ENCODE measurements at places on chromosomes 11 and 22.

DNA sequence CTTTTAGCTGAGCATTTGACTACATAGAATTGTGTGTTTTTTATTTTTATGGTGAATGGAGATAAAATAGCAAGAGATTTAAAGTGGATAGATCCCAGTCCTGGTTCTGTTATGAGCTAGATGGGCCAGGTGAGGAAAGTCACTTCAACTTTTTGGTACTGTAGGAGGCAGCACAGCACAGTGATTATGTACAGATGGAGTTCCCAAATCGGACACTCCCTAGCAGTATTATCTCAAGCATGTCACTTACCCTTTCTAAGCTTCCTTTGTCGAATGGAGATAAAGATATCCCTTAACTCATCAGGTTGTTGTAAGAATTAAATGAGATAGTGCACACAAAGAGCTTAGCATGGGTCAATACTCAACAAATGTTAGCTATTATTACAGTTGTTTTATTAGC lies 5.3 kb downstream of the EXPH5 start:
- DNase-seq, result no peak

DNA sequence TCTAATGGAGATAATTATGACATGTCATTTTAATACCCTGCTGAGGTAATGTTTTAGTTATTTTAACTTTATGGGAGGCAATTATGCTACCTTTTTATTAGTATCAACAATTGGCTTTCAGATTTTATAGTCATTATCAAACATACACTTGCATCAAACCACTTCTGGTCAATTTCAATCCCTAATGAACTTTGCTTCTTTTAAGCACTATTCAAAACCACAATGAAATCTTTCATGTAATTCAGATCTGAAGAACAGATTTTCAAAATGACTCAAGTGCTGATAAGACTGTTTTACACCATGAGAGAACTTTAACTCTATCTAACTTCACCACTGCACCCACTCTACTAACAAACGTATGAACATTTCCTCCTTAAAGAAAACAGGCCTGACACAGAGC lies 25.9 kb upstream of the CCDC34 start:
- no peak for DNase-seq

GRCh38 chr22:35866651-35867050 lies 149.0 kb downstream of the APOL5 start:
- DNase-seq, result no peak

- DNase-seq, result no peak
Observed at GRCh38 chr11:1906181-1906580, 13.3 kb upstream of the TNNT3 start.

GRCh38 chr11:35907648-35908431 lies 36.0 kb upstream of the LDLRAD3 start:
- DNase-seq, result no peak

- no peak for DNase-seq
Observed at GRCh38 chr11:114275280-114275679, 20.9 kb upstream of the NNMT start.

GRCh38 chr11:110428956-110429730 lies 605 bp upstream of the FDX1 start:
- DNase-seq, result no peak

- no peak for DNase-seq
Observed at GRCh38 chr22:27952779-27953178, 33.7 kb upstream of the PITPNB start.

DNA sequence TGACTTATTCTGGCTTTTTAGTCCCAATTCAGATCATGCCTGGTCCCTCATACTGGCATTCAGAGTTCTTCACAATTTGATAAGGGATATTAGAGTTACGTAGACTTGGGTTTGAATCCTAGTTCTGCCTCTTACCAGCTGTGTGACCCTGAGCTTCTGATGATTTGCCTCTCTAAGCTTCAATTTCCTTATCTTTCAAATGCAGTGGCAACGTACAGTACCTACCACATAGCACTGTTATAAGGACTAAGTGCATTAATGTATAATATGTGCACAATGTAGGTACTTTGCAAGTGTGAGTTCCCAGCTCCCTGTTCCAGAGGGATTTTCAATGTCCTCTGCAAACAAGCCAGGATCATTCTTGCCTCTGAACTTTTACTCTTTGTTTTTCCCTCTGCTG lies 7.3 kb downstream of the RHOG start:
- DNase-seq, result no peak

DNA sequence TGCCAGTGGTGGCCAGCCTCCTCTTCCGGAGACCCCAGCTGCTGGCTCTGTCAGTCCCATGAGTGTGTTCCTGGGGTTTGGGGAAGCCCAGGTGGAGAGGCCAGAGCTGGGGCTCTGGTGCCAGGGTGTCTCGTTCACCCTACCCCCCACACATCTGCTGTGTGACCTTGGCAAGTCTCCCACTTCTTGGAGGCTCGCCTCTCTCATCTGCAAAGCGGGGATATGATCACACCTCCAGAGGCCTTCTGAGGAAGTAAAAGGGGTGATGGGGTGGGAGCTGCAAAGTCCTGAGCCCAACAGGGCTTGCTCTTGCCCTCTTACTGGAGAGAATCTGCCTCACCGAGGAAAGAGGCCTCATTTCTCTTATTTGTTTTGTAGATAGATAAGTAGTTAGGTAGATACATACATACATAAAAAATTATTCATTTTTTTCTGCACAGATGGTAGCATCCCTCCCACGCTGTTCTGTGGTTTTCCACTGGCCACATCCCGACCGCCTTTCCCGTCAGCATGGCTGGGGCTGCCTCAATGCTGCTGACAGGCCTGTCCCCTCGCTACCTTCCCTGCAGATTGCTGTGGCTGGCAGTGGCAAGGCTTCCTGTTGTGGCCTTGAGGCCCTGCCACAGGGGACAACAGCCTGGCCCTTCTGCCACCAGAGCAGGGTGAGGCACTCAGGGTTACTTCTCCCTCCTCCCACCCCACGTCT lies 23.9 kb downstream of the MYO7A start:
- DNase-seq, result peak; percentile 55

GRCh38 chr11:80899381-80899780 lies 1458.6 kb upstream of the TENM4 start:
- no peak for DNase-seq

- DNase-seq, result no peak
Observed at GRCh38 chr22:30968015-30968923, at the start of gene MORC2. Gene MORC2 (minus strand): TSS chr22:30968774. CDS start chr22:30967889, 885 bp downstream.

DNA sequence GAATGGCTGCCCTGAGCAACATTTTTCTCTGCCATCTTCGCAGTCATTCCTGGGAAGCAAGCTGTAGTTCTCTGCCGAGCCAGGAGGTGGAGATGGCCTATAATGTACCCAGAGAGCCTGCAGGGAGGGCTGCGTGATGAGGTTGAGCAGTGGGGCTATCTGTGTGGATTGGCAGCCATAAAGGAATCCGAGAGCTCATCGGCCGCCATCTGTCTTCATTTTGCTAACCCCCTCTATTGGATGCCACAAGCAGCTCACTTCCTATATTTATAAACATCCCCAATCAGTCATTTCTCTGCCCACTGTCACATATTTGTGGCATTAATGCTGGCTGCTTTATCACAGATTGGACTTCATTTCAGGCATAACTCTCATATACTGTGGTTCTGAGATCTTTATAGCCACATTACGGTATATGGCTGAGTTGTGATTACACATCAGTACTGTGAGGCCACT lies 209.5 kb downstream of the NTM start:
- DNase-seq, result no peak

DNA sequence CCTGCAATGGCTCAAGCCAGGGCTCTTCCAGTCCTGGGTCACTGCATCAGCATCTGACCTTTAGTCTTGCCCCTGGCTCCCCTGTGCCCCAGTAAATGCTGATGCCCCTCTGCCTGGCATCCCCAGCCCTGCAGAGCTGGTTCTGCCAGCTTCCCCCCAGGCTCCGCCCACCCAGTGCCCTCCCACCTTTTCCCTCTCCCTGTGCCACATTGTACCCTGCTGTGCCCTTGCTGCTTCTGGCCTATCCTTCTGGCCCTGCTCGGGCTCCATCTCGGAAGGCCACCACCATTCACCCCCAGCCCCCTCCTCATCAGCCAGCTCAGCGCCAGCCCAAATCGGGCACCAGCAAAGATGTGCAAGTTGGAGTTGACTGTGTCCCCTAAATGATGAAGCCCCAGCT lies 7.4 kb downstream of the CAPN5 start:
- no peak for DNase-seq

DNA sequence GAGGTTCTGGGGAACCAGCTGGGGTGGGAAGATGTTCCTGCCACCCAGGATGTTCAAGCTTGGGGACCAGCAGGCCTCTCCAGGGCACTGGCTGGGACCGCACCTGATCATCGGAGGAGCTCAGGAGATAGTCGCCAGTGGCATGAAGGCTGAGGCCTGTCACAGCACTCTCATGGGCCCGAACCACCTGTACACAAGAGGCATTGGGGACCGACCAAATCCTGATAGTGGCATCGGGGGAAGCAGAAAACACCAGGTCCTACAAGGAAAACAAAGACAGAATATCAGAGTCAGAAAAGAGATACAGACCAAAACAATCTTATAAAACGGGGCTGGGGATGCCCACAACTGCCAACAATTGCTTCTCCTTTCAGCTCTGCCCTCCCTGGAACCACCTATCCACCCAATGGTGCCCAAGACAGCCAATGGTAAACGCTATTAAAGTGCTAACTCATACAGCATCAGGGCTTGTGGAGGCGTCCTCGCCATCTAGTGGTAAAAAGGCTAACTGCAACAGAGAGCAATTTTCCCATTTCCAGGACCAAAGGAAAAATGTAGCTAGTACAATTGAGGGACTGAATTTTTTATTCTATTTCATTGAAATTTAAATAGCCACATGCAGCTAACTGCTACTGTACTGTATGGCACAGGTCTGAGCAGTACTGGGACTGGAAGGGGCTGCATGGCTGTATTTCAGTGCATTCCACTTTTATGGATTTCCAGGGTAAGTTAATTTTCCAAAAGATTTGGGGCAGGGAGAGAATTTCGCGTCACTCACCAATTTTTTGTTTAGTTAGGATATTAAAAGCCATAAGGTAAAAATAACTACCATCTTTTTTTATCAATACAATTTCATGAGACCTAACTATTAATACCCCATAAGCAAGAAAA lies 7.1 kb downstream of the PRPF19 start:
- DNase-seq, result peak; percentile 45

DNA sequence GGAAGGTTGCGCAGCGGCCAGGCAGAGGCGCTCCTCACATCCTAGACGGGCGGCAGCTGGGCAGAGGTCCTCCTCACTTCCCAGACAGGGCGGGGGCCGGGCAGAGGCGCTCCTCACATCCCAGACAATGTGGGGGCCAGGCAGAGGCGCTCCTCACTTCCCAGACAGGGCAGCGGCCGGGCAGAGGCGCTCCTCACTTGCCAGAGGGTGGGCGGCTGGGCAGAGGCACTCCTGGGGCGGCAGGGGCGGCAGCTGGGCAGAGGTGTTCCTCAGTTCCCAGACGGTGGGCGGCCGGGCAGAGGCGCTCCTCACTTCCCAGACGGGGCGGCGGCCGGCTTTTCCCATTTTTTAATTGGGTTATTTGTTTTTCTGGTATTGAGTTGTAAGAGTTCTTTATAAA lies 20.2 kb upstream of the PTS start:
- no peak for DNase-seq

- DNase-seq, result no peak
Observed at GRCh38 chr11:34380696-34381095, 22.9 kb upstream of the ABTB2 start.

- DNase-seq, result peak; percentile 60
Observed at GRCh38 chr22:28442264-28442710, 237.4 kb downstream of the TTC28 start.

GRCh38 chr11:109972939-109973338 lies 120.3 kb upstream of the ZC3H12C start:
- no peak for DNase-seq

DNA sequence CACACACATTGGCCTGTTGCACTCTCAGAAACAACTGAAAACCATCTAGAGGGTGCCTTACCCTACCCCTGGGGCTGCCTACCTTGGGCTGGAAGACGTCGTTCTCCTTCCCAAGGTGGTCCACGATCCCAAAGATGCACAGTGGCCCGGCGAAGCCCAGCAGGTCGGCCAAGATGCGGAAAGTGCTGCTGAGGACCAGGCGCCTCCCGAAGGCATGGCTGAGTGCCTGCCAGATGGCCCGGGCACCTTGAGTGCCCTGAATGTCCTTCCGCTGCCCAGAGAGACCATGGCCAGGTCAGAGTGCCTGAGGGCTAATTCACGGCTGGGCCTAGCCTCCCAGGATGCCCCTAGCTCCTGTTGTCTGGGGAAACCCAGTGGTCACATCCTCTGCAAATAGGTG lies 16.2 kb downstream of the ABCC8 start:
- DNase-seq, result no peak

DNA sequence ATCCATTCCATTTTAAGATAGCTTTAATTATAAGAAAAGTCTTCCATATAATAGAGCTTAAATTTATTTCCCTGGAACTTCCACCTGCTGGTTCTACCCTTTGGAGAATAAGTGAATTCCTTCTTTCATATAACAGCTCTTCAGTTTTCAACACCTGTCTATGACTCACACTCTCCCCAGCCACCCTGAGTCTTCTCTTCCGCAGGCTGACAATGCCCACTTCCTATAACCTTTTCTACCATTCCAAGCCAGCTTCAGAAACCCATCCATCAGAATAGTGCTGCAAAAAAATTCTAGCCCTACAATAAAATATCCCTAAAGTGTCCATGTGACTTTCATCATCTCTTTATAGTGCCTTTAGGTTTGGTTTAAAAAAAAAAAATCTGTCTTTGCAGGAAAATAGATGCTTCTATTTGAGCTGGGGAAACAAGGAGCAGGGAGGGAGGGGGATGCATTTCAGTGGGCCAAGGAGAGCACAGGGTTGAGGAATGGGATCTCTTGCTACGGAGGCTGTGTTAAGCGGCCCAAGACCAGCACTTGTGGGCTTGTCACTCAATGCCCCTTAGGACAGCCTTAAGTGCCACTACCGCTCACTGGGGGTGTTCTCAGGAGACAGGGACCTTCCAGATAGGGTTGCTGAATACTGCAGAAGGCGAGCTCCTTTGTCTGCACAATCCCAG lies 178.6 kb downstream of the DSCAML1 start:
- no peak for DNase-seq

DNA sequence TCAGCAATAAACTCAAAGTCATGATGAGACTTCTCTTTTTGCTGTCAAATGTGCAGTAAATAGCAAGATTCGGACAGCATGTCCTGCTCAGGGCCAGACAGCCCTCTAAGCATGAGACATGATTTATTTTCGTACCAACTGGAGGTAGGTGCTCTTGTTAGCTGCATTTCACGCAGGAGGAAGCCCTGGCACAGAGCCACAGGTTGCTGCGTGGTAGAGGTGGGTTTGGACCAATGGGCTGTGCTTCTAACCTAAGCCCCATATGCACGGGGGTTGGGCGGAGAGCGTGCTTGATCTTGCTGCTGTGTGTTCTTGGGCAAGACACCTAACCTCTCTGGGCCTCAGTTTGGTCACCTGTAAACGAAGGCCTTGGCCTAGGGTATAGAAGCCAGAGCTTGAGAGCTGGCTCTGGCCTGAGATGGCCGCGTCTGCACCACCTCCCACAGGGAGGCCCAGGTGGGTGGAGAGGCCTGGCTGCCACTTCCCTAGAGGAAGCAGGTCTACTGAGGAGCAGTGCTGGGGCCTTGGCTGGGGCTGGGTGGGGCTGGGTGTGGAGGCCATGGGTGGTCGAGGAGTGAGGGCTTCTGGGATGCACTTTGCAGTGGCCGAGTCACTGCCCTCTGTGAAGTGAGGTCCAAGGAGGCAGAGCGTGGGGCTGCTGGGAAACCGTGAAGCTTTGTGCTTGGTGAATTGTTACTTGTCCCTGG lies 38.5 kb upstream of the GRAMD4 start:
- no peak for DNase-seq

Data from stimulated activated CD4-positive, alpha-beta T cell treated with anti-CD3 and anti-CD28 coated beads, Interleukin-4, amount 100 ng/mL, for 24 hours (primary cell).